Stimulated activated CD8-positive, alpha-beta memory T cell treated with anti-CD3 and anti-CD28 coated beads, Interleukin-4, amount 100 ng/mL, for 4 hours (primary cell): ENCODE measurements at places on chromosomes 5 and 9.

GRCh38 chr9:35905912-35906679, at the start of gene HRCT1:
TSS of gene HRCT1 (plus strand) at chr9:35906202. CDS start at chr9:35906288, 86 bp downstream.
- DNase-seq, result no peak

DNA sequence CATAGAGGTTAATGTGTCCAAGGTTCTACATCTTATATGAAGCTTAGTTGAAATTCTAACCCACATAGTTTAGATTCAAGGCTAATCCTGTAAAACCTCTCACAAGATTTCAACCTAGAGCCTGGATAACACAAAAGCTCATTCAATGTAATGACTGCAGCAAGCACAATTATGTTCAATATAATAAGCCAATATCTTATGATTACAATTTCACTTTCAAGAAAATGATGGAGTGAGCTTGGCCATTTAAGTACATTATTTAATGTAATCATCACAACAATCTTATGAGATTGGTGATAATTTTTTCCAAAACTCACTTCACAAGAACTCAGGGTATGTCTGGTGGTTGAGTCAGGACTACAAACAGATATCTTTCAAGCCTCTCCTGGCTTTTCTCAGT, 1140.8 kb upstream of the WWC1 start:
- DNase-seq, result no peak

GRCh38 chr9:92275541-92275940, 18.0 kb downstream of the IARS1 start:
- no peak for DNase-seq

GRCh38 chr9:110260911-110261310, 4.6 kb upstream of the TXN start:
- no peak for DNase-seq

DNA sequence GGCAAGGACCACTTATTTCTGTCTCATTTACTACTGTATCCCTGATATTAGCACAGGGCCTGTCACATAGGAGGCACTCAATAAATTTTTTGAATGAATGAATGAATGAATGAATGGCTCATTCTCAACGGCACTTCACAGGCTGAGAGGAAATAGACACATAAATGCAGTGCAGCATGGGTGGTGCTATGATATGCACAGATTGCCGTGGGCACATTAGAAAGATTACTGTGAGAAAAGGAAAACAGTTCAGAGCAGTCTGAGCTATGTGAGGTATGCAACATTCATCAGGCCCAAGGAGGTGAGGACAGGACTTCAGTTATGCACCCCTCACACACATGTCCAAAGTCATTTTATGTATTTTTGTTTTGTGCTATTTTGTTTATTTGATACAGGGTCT, 6.4 kb upstream of the NOL6 start:
- no peak for DNase-seq

DNA sequence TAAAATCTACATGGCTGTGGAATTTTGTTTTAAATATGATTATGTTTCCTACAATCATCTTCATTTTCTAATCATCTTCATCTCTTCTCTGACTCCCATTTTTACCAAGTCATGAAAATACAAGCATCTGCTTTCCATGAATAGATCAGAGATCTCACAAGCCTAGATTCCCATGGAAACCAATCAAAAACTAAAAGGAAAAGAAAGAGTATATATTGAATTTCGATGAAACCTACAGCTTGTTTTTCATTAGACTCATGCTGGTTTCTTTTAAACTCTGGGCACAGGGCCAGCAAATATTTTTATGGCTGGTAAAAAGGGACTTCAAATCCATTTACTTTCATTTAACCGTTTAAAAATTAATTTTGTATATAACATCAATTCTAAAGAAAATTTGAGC, 51.2 kb downstream of the INVS start:
- DNase-seq, result no peak

- DNase-seq, result no peak
Observed at GRCh38 chr5:156331181-156331580, 4.2 kb downstream of the SGCD start.

DNA sequence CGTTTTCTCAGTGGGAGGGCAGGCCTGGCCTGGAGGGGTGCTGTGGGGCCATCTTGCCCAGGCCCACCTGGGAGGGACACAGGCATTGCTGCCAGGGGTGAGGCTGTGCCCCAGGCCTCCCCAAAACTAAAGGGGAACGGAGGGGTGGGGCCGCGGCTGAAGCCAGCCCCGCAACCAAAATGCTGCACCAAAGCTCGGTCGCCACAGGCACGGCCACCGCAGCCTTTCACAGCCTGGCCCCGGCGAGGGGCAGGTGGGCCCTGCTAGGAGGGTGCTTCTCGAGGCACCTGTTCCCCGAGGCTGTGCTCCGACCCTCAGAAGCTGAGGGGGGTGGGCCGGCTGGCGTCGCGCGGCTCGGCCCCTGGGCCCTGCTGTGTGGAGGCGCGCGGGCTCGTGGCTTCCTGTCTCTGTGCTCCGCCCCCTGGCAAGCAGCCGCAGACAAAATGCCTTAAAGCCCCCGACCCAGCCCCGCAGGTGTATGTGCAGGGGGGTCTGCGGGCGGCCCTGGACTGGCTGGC, 57.6 kb downstream of the JAK2 start:
- no peak for DNase-seq

DNA sequence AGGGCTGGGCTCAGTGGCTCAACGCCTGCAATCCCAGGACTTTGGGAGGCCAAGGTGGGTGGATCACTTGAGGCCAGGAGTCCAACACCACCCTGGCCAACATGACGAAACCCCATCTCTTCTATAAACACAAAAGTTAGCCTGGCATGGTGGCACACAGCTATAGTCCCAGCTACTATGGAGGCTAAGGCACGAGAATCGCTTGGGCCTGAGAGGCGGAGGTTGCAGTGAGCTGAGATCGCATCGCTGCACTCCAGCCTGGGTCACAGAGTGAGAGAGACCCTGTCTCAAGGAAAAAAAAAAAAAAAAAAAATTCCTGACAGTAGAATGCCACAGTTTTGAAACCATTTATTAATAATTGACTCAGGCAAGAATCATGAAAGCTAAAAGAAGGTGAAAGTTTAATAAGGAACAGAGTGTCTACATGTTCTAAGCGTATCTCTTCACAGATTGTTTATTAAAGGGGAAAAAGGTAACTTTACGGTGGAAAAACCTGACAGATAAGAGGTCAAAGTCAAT, 5.7 kb upstream of the PTGR1 start:
- no peak for DNase-seq

DNA sequence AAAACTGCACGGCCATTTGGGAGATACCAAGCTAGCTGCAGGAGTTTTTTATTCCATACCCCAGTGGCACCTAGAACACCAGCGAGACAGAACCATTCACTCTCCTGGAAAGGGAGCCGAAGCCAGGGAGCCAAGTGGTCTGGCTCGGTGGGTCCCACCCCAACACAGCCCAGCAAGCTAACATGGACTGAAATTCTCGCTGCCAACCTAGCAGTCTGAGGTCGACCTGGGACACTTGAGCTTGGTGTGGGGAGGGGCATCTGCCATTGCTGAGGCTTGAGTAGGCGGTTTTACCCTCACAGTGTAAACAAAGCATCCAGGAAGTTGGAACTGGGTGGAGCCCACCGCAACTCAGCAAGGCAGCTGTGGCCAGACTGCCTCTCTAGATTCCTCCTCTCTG, 108.9 kb upstream of the CHD1 start:
- DNase-seq, result no peak

DNA sequence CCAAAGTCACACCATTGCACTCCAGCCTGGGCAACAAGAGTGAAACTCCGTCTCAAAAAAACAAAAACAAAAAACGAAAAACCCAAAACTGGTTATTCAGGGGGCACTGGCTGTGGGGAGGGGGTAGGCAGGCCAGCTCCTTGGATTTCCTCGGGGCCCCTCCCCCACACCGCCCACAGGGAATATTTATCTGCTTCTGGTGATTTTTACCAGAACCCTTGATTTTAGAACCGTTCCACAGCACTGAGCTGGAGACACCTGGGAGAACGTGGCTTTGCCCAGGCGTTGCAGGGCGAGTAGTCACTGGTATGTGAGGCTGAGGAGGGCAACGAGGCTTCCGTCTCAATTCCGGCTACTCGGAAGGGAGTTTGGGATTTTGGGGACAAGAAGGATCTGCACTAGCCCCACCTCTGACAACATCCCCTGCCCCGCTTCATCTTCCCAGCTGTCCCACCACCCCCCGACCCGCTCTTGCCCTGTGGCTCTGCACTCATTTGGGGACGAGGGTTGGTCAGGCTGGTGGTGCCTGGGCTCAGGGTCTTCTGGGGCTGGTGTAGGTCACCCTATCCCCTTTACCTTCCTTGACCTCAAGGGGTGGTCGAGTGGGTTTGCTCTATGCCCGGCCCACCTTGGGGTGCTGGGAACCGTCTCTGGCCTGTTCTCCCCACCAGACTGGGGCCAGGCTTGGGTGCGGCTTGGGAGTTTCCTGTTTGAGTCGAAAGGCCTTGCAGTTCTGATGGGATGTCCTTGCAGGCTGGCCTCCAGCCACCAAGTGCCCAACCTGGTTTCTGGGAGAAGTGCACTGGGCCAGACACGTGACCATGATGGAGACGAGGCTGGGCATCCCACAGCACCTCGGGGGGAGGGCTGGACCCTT, 3.5 kb downstream of the AHRR start:
- DNase-seq, result no peak

GRCh38 chr5:147388184-147389108, 121.4 kb downstream of the DPYSL3 start:
- DNase-seq, result no peak

DNA sequence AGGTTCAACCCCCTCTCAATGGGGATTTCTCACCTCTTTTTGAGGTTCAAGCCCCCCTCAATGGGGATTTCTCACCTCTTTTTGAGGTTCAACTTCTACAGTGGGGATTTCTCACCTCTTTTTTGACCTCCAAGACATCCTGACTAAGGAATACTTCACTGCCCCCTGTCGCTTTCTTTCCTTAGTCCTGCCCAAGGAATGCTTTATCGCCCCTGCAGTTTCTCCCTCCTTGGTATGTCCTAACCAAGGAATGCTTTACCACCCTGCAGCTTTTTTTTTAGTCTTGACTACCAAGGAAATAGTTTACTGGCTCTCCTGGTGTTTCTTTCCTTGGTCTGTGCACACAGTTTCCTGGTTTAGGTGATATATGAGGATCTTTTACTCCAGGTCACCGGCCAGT, 9.6 kb upstream of the IRGM start:
- DNase-seq, result no peak

- no peak for DNase-seq
Observed at GRCh38 chr5:122458278-122458872, 146.3 kb downstream of the SNCAIP start.

DNA sequence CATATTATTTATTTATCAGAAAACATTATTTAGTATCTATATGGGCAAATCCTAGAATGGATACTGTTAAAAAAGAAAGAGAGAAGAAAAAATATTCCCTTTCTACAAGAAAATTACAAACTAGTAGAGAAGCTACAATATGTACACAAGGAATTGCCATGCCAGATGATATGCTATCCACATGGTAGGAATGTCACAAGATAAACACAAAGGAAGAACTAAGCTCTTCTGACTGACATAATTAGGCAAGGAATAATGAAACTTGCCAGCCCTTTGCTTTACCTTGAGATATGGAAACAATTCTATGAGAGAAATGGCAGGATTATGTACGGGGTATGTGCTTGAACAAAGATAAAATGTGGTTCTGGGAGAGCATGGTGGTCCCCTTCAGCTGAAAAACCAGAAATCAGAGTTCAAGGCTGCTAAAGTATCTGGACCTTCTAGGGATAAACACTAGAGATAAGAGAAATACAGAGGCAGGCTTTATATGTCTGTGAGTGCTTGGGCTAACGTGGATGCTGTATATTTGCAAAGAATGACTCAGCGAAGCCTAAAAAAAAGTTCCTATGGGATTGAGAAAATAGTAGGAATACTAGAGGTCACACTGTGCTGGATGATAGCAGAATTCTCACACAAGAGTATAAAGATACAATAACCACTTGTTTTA, 451.6 kb downstream of the TLE1 start:
- no peak for DNase-seq

GRCh38 chr5:56698463-56699381, 116.6 kb upstream of the MAP3K1 start:
- no peak for DNase-seq
